ENCODE measurements at places on chromosomes 2 and 18.
A peak's percentile ranks its signal among the peaks of the same experiment; 100 is the strongest.

DNA sequence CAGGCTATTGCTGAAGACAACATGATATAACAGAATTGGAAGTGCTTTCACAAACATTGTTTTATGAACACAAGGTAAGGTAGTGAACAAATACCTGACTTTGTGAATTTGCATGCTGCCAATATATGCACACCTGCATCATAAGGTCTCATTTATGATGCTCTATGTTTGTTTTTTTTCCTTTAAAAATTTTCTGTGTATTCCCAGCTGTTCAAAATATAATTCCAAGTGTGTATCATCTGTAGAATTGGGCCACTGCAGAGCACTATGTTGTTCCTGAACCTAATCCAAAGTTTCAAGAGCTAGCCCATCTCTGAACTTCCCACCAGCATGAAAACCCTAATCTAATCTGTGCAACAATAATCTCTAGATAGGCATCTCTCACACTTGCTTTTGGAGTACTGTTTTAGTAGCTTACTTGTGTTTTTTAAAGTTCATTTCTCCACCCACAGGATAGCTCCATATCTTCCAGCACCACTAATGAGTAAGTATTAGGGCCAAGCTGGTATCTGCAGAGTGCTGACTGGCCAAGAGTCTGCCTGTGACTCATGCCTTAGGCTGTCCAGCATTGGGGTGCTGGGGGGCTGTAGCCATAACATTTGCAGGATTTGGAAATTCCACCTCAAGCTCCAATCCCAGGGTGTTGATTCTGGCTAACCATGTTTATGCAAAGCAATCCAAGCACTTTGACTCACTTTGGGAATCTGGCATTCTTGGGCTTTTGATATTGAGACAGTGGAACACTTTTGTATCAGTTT, 208.2 kb upstream of the REV1 start:
- peak; percentile 10 for DNase-seq

DNA sequence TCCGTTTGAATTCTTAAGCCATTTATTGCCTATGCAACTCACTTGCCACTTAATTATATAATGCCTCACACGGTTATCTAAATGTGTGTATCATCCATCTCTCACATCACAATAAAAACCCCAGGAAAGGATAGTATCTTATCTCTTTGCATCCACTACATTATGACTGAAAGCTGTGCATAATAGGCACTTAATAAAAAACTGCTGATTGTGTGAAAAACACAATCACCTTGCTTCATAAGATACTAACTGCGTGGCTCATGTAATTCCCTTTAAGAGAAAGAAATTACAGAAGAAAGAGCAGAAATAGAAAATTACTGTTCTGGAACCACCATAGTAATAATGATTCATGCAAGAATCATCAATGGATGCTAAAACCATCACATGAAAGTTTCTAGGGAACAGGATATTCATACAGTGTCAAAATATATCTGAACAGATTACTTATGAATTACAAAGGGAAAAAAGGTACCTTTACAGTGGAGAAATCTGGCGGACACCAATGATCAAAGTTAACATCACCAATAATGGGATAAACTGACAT, 29.3 kb downstream of the CUL3 start:
- DNase-seq: no peak

GRCh38 chr2:113180131-113180946, 6.6 kb downstream of the PSD4 start:
- no peak for DNase-seq

DNA sequence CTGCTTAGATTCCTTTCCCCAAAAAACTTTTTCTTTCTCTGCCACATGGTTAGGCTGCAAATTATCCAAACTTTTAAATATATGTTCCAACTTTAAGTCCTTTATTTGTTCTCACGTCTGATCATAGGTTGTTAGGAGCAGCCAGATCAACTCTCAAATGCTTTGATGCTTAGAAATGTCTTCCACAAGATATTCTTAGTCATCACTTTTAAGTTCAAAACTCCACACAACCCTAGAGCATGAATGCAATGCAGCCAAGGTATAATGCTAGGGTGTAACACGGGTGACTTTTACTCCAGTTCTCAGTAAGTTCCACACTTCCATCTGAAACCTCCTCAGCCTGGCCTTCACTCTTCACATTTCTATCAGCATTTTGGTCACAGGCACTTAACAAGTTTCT, 987.5 kb downstream of the DCDC2C start:
- no peak for DNase-seq

GRCh38 chr2:161426922-161427663, 11.0 kb downstream of the TBR1 start:
- DNase-seq: peak; percentile 63

GRCh38 chr2:159194241-159194640, 92.3 kb downstream of the WDSUB1 start:
- no peak for DNase-seq

DNA sequence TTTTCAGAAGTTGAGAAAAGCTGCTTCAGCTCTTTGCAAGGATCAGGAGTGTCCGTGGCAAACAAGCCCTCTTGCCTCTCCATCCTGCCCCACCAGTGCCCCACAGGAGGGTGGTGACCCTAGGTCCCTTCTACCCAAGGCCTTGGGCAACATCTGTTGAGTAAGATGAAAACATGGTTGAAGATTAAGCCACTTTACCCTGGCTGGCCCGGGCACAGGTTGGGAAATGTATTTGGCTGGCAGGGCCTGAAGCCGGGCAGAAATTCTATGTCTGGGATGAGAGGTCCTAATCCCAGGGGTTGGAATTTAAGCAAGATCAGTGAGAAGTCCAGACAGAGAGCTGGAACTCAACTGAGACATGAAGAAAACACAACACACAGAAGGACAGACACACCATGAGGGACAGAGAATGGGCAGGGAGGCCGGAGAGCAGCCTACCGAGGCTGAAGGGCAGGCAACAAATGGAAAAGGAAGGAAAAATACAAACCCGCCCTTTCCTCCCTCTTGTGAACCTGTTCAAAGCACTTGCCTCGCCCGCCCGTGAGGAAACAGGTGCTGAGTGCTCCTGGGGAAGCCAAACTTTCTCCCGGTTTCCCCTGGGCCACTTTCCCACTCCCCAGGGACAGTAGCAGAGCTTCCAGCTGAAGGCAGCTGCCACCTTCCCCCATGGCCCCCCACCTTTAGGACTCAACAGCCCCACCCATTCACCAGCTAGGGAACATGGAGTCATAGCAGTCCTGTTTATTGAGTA, 86.1 kb downstream of the TNS1 start:
- no peak for DNase-seq

DNA sequence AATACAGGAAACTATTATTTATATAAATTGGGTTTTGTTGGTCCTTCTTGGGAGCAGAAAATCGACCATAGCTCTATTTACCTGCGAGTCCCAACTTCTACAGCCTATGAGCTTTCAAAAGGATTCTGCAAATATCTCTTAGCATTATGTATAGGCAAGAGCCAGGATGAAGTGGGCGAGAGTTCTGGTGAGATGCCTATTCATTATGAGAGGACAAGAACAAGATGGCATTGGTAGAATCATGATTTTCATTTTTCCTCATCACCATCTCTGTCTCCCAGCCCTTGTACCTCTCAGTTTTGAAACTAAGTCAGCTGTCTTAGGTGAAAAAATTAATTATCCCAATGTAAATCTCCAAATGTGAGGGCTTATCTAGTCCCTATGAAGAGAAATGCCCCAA, 25.0 kb downstream of the WIPF1 start:
- no peak for DNase-seq

DNA sequence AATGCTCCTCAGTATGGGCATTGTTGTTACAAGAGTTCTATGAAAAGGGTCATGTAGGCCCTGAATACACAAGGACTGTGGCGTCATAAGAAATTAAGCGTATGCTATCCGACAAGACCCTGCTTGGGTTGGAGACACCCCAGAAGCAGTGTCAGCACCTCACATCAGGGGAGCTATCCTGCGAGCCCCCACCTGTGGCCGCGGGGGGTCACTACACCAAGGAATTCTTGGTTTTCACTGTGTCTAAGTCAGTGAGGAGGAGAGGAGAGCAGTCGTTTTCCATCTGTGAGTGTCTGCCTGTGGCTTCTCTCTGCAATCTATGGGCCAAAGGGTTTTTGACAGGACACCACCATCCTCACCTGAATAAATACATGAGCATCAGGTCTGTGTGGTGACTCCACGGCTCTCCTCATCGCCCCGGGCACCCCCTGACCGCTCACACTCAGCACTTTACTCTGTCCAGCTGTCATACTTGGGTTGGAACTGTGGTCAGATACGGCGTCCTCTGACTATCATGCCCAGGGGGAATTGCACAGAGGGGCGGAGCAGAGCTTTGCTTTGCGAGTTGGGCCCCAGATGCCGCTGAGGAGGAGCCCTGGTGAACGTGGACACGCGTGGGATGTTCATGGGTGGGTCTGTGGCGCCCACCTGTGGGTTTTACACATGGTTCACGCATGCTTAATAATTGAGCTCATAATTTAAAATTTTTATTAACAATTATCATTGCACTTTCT, 235.5 kb downstream of the MYT1L start:
- DNase-seq: no peak

DNA sequence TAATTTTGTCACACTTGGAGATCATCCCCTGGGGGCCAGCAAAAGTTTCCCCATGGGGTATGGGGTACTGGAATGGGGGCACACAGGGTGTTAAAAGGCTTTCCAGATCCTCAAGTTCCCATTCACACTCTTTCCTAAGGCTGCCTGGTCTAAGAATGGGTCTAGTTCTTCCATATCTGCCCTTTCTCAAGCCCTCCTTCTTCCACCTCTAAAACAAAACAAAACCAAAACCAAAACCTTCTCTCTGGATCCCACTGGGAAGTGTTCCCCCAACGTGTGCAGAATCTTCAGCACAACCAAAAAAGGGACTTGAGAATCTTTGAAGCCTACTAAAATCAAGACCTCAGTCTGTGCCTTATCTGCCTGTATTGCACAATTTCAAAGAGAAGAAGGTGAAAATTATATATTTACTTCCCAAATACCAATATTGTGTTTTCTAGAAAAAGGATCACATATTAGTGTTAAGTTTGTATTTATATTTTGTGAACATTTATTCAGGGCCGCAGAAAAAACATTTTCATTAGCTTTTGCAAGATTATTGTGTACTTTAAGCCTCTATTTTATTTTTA, 207.2 kb upstream of the TCF4 start:
- no peak for DNase-seq

GRCh38 chr2:143550500-143550899, 421.3 kb downstream of the ARHGAP15 start:
- DNase-seq: no peak

DNA sequence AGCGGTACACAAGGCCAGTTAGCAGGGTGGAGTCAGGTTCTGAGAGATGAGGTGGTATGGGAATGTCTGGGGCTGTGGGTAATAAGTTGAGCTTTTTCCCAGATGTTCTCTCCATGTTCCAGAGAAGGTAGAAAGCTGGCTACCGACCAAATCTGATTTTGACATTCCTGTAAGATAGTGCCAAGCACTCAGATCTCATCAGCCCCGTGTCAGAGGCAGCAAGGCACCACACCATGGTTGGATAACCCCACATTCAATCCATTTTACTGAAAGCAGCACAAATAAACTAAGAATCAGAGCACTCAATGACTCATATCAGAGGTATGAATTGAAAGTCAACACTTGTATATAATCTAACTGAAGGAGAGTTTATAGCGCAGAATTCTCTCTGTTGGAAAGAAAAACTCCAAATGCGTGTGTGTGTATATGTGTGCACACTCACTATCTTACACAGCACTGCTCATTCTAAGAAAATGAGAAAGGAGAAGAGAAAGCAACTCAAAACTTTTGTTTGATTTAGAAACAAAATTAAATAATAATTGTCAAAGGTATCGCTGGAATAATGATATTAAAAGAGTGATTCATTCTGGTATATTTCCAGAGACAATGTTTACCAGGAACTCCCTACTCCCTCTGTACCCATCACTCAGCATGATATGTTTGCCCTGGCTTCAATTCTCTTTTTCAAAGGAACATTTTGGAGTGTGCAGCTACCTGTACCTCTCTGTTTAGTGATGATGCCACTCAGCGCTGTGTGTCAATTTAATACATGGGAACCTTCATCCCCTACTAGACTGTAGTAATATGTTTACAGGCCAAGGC, 375.1 kb upstream of the ID2 start:
- no peak for DNase-seq
